Activated CD4-positive, alpha-beta memory T cell treated with anti-CD3 and anti-CD28 coated beads for 36 hours (primary cell): ENCODE measurements at places on chromosomes 2 and 18.

DNA sequence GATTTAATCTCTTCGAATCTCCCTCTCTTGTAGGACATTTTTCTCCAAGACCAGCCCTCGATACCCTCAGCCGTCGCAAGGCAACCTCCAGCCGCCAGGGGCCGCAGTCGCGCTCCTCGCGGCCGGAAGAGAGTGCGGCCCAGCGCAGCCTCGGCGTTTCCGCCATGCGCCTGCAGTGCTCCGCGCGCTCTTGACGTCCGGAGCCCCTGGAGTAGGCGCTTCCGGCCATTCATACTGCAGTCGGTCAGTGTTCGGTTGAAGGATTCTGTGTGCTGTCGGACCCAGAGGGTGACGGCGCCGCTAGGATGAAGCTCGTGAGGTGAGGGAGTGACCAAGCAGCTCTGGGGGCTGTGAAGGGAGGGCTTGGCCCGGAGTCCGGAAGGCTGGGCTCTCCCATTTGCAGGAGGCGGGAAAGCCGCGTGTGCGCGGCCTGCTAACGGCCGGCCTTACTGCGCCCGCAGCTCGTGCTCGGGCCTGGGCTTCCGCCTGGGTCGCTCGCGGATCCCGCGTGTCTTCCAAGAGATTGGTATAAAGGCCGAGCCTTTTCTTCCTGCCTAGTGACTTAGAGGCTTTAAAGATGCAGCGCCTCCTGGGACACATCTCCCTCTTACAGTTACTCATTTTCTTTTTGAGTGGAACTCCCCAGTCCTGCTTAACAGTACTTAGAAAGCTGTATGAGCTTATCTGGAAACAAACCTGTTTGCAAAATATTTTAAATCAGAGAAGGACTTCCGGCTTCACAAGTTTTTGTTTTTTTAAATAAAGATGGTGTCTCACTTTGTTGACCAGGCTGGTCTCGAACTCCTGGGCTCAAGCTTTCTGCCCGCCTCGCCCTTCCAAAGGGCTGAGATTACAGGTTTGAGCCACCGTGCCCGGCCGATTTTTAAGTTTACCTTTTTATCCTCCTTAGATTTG lies at the start of gene SNRPD1:
SNRPD1 (plus strand) TSS at position 190 of the 915 bp plus-strand sequence; CDS start at position 306, 116 bp downstream.
- peak; percentile 94 for DNase-seq

DNA sequence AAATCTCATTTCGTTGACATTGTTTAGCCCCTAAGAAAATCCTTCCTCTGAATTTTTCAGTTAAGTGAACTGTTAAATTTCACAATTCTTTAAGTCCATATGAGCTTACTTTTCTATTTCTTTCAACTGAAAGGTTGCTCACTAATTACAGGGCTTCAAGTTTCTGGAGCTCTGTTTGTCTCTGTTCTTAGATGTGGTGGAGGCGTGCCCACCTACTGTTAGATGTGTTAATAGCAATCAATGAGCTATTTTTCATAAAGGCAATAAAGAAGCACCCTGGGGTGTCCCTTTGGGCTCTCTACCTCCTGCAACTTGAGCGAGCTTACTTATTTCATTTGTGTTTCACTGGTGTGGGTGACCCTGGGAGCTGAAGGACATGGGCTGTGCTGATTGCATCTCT lies 25.0 kb downstream of the CREG2 start:
- DNase-seq, result no peak

- DNase-seq, result peak; percentile 49
Observed at GRCh38 chr2:227462972-227463931, 8.7 kb upstream of the AGFG1 start.

- no peak for DNase-seq
Observed at GRCh38 chr2:145914716-145915115, 1394.8 kb upstream of the ZEB2 start.

DNA sequence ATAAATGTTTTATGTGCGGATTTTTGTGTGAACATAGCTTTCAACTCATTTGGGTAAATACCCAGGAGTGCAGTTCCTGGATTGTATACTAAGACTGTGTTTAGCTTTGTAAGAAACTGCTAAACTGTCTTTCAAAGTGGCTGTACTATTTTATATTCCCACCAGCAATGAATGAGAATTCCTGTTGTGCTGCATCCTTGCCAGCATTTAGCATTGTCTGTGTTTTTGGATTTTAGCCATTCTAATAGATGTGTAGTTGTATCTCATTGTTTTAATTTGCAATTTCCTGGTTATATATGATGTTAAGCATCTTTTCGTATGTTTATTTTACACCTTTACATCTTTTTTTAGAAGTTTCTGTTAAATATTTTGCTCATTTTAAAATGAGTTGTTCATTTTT lies 24.2 kb downstream of the VRK2 start:
- DNase-seq, result no peak

GRCh38 chr2:120275617-120276400 lies 23.2 kb downstream of the RALB start:
- no peak for DNase-seq

- no peak for DNase-seq
Observed at GRCh38 chr18:54928236-54928635, 31.0 kb downstream of the CCDC68 start.

DNA sequence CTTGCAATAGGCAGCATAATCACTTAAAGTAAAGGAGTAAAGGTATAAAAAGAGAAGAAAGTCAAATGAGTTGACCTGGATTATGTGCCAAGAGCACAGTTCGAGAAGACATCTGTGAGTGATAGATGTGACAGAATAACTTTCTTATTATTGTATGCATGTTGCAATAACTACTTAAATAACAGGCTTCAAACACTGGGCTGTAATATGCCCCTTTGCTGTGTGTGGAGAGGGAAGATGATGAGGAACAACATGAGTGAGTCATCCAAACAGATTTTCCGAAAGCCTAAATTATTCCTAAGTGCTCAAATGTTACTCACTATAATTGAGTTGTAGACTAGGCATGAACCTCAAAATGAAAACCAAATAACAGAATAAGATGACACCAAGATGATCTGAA lies 328.1 kb downstream of the EXOC6B start:
- no peak for DNase-seq

GRCh38 chr2:33223856-33224255 lies 252.6 kb upstream of the RASGRP3 start:
- no peak for DNase-seq

- DNase-seq, result no peak
Observed at GRCh38 chr2:110848071-110848470, 115.7 kb downstream of the ACOXL start.

DNA sequence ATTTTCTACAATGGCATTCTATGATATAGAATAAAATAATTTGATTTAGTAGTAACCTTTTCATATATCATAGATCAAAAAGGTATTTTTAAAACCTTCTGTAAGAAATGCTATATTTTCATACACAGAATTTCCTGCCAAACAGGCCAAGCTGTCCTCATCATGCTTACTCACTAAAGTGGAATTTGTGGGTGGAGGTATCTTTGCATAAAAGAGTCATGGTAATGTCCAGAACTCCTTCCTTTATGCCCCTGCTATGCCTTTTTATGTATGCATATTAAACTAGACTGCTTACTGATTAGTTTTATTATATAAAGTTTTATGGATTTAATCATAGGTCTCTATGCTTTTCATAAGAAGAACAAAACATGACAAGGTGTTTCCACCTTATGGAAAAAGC lies 27.5 kb upstream of the MARCHF7 start:
- DNase-seq, result no peak

DNA sequence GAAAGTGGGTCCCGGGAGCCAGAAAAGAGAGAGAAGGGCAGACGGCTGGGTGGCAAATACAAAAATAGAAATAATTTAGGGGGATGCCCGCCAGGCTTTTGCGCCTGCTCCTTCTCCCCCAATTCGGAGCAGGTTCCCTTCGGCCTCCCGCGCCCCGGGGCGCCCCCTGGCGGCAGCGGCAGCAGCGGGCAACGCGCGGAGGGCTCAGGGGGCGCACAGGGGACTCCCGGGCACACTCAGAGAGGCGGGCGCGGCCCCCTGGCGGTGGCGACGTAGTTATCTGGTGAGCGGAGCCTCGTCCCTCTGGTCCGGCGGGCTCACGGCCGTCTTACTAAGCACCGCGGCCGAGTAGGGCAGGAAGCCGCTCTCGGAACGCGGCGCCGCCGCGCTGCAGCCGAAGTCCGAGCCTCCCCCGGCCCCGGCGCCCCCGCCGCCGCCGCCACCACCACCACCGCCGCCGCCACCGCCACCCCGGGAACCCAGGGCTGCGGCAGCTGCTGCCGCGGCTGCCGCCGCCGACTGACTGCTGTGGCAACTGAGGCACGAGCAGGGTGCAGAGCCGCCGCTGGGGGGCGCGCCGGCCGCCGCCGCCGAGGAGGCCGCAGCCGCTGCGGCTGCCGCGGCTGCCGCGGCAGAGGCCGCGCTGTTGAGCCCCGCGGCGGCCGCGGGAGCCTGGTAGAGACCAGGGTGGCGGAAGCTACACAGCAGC lies 3.8 kb downstream of the EVX2 start:
- no peak for DNase-seq

DNA sequence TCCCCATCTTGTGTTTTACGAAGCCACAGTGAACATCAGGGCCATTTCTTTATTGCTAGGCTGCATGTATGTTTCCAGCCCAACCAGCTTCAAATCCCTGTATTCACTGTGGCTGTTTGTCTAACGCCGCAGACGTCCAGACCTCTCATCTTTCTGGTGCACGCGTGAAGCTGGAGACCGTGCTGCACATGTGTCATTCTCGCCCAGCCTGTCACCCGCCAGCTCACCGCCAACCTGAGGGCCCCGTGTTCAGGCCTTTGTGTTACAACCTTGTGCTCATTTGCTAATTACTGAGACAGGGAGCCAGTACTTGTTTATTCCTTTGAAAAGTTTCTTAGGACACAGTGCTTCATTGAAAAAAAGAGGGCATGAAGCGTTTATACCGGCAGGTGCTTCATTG lies 21.4 kb downstream of the SALL3 start:
- DNase-seq, result no peak

DNA sequence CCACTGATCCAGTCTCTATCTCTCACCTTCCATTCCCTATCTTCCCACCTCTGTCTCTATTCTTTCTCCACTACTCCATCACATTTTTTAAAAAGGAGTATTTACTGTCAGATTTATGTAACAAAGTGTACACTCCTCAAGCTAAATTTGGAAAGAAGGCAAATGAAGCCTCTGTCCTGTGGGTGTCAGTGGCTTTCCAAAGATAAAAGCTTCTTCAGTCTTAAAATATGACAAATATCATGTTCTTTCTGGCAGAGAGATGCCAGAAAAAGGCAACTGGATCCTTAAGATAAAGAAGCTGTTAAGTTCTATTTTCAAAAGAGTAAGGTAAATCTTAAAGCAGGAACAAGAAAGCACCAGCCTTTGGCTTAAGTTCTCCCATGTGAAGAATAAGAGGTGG lies 7.1 kb downstream of the DUSP11 start:
- DNase-seq, result no peak

DNA sequence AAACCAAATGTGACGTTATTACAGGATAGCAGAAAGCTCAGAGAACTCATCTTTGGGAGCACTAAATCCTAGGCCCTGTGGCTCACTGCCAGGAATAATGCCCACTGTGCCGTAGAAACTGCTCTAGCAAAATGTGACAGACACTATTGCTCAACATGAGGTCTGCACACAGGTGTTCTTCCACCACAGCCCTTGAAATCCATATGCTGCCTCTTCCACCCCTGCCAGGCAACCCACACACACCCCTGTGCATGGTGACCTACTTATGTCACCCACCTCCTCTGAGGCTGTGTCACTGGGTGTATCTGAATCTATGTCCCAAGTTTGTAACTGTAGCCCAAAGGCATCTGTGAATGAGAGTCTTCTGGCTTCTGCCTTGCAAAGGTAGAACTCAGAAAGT lies 66.1 kb upstream of the MBOAT2 start:
- DNase-seq, result no peak

- no peak for DNase-seq
Observed at GRCh38 chr2:149200109-149200520, 130.3 kb upstream of the LYPD6 start.

- DNase-seq, result no peak
Observed at GRCh38 chr2:235734688-235735231, 240.9 kb downstream of the AGAP1 start.

DNA sequence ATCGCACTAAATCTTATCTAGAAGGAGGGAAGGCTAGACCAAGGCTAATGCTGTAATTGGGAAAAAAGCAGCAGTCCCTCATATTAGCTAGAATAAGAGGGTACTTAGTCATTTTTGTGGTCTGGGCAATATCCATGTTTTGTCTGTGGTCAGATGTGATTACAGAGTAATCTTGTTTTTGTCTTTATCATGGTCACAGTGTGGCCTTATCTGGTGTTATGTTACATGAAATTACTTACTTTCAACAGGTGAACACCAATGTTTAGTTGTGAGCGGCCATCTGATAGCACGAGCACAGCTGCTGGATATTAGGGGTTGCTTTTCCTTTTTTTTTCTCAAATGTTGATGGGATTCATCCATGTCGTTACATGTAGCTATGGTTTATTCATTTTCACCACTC lies 23.7 kb upstream of the PLEKHM3 start:
- no peak for DNase-seq

DNA sequence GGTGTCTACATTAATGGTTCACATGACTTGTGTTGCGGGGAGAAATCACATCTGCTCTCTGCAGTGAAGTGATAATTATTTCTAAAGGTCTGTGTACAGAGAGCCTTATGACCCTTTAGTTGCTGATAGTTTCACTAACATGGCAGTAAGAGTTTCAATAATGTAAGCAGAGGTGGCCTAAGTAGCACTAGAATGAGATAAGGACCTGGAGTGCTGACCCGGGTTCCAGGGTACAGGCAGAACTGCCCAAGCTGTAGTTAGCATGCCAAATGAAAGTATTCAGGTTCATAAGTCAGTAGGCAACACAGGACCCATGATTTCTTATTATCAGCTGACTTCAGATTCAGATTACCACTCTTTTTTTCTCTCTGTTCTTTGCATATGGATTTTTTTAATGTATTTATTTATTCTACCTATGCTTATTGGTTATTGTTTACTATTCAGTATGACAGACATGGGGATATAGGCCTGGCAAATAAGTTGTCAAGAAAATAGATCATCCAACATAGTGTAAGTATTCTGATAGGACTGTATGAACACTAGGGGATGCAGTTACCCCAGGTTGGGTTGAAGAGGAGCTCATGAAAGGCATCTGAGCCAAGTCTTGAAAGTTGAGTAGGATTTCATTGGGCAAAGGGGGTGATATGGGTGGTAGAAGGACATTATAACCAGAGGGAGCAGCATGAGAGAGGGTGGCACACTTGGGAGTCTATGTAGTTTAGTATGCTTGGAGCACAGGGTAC lies 105.2 kb downstream of the CCDC85A start:
- no peak for DNase-seq

GRCh38 chr2:149629026-149629425 lies 41.5 kb upstream of the MMADHC start:
- DNase-seq, result no peak

- DNase-seq, result no peak
Observed at GRCh38 chr2:182646763-182647498, 69.1 kb upstream of the DNAJC10 start.

- DNase-seq, result no peak
Observed at GRCh38 chr2:234279637-234280036, 217.2 kb downstream of the ARL4C start.

GRCh38 chr2:211451642-211452041 lies 895.2 kb downstream of the CPS1 start:
- no peak for DNase-seq

- no peak for DNase-seq
Observed at GRCh38 chr18:64399566-64399965, 250.7 kb upstream of the LINC00305 start.
